Endodermal cell (in vitro differentiated cells): ENCODE measurements at places on chromosomes 11 and 22. TPM values are rescaled to one million over a fixed set of nuclear protein-coding genes. Genes with fewer than 3 reads are reported as not detected.

DNA sequence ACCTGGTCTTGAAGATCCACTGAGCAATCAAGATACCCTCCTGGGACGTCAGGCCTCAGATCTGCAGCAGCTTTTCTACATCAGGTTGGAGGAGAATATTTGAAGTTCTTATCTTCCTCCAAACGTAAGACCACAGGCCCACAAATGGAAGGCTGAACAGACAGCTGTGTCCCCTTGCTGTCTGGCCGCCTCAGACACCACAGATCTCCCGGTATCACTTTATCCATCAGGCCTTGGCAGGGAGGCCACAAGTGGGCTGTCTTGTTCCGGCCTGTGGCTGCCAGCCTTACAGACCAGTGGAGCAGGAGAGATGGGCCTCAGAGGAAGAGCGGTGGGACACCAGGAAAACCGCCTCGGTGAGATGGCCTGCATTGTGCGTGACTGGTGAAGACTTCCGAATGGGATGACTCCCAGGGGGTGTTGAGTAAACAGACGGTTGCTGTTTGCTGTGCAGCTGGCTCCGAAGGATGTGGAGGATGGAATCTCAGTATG, 15.9 kb downstream of the UBASH3B start:
- no peak for DNase-seq

Gene XPNPEP3
- total RNA-seq, result 22.8 and 27.6 TPM in 2 replicates

- no peak for DNase-seq
These were observed 41.6 kb downstream of the C11orf71 start for GRCh38 chr11:114358716-114359115.

Gene F2
- 0.54 to 0.89 TPM (median 0.80 TPM) in 3 replicates for total RNA-seq

Gene OR8H1
- not detected in 3 replicates for total RNA-seq
